ENCODE measurements at places on chromosomes 12 and 14. TPM values are rescaled to one million over a fixed set of nuclear protein-coding genes. Genes with fewer than 3 reads are reported as not detected.

DNA sequence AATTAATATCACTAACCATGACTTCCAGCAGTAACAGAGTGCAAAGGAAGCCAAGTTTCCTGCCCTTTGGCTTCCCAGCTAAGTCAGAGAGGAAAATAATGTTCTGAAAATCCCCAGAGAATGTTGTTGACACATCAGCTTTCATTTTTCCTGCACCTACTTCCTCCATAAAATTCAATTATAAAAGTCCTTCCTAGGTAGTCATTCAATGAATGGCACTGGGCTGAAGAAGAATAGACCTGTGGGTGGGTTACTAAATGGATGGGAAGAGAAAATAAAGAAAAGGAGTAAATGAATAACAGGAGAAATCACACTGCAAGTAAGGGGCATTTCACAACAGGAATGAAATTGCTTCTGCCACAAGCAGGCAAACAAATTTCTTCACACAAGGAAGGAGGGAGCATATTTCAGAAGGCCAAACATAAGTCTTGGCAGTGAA, 73.2 kb upstream of the MDM1 start:
- DNase-seq, result no peak

The ANO2 gene
- 0.78 TPM for total RNA-seq

DNA sequence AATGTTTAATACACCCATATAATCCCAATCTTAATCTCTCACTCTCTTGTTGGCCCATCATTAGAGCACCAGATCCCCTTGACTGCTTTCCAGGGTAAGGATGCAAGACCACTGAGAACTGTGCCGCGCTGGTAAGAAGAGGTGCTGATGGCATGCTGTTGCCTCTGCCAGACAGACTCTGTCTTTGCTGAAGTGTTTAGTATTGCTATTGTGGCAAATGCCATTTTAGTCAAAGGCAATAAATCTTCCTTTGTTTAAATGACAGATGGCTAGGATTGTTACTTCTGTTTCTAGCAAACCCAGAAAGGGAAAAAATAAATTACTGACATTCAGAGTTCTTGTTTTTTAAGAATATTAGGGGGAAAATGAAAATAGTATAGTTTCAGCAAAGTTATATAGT, 152.3 kb downstream of the MON2 start:
- DNase-seq, result no peak

The GSC gene
- 3.6 TPM for total RNA-seq

GRCh38 chr12:130322263-130322662, 15.4 kb upstream of the PIWIL1 start:
- DNase-seq, result no peak

DNA sequence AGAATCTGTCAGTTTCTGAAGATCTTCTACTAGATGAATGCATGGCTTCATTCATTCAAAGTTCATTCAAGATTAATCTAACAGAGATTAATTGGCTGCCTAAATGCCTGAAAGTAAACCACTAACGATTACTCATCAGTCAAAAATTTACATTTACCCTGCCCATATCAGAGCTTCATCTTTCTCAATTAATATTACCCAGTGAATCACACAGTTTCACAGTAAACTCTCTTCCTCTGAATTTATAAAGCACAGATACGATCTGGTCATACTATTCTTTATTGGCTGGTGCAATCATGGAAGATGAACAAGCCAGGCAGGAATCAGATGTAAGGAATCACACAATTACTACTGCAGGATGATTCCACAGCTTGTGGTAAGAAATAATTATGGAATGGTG, 377.7 kb downstream of the SLC16A7 start:
- no peak for DNase-seq

- no peak for DNase-seq
Measured at GRCh38 chr14:99497341-99497740, 16.1 kb downstream of the CCNK start.

DNA sequence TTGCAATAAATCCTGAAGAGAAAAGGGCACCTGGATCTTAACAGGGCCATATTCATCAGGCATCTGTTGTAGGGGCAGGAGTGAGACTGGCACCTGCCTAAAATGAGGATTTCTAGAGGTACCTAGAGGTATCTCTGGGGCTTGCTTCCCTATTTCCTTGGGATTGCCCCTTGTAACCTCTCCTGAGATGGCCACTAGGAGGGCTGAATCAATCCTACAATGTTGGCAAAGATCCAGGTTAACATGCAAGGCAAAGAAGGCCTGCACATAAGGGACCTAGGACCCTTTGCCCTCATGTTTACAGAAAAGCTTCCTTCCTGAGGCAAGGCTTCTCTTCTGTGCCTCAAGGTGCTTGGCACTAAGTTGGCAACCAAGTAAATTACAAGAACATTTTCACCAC, 25.8 kb upstream of the CLEC4E start:
- no peak for DNase-seq

- no peak for DNase-seq
Measured at GRCh38 chr12:118851891-118852290, 129.4 kb upstream of the SRRM4 start.

DNA sequence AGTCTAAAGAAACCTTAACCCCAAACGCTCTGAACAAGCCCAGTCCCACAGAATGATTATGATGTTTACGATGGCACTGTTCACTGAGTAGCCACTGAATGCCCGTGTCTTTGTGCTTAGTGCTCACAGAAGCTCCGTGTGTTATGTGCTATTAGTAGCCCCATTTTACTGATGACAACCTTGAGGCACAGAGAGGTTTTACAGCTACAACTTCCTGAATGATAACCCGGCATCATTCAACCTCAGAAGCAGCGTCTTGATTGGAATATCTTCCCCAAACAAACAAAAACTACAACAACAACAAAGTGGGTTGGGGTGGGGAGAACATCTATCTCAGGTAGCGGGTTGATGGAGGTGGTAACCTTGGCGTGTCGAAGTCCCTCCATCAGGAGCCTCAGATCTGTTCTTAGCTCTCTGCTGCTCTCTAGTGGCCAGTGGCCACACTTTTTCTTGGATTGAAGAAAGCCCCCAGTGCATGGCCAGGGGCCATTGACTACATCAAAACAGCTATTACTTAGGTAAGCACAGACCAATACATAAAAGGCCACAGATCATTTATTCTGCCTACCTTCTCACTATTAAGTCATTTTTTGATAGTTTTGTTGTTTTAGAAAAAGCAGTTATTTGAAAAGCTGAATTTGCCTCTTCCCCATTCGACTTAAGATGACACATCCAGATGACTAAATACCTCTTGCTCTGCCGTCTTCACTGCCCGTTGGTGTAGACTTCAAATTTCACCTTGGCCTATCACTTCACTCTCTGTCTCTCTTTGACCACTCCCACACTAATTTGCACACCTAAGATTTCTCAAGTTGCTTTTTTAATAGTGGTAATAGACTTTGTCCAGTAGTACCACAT, 376.9 kb downstream of the GALC start:
- DNase-seq, result peak; percentile 55

- no peak for DNase-seq
Measured at GRCh38 chr14:104072586-104072985, 12.9 kb upstream of the ASPG start.

GRCh38 chr14:92040431-92041051, 682 bp upstream of the TRIP11 start:
- DNase-seq, result no peak

DNA sequence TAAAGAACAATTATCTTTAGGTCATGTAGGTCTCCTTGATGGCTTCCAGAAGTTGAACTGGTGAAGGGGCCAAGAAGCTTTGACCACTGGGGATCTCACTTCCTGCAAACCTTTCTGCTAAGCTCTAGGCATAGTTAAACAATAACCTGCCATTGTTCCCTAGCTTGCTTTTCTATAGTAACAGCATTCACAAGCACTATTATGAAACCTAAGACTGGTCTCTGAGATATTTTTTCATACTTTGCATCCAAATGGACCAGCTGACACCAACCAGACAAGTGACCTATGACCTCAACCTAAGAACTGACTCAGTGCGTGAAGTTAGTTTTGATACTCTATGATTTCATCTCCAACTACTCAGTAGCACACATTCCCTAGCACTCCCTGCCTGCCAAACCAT, 129.1 kb downstream of the PTPRB start:
- DNase-seq, result no peak

The FIGNL2 gene
- total RNA-seq, result 1.6 TPM

DNA sequence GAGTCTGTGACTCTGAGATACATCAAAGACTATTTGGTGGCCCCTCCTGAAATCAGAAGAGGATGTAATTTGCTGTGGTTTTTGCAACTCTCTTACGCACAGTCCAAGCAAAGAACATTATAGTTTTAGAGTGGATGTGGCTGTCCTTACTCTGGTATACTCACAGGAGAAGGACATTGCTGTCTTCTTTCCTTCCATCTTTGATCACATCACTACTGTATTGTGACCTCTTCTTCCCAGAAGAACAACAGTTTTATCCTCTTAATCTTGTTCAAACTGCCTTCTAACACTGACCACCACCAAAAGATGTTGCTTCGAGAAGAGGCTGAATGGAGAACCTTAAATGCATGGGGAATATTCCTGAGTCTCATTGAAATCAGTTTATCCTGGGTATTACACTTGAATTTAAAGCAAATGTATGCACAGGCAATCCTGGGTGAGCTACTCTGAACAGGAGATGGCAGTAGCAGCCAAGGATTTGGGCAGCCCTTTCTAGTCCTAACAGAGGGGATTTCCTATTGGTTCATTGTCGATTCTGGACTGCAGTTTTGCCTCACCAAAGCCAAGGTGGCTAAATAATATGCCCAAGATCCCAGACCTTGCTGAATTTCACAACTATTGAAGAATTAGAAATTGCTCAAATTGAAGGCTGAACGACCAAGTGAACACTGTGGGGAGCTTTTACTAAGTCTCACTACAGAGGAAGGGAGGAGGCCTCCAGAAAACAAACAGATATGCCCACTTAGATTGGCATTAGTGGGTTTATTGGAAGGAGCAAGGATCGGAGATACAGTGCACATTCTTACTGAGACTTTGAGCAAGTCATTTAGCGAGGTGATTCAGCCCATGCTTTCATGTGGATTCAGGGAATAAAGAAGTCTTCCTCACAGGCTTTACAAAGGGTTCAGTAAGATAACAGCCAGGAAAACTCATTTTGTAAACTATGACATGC, 282.8 kb downstream of the PAWR start:
- peak; percentile 53 for DNase-seq

DNA sequence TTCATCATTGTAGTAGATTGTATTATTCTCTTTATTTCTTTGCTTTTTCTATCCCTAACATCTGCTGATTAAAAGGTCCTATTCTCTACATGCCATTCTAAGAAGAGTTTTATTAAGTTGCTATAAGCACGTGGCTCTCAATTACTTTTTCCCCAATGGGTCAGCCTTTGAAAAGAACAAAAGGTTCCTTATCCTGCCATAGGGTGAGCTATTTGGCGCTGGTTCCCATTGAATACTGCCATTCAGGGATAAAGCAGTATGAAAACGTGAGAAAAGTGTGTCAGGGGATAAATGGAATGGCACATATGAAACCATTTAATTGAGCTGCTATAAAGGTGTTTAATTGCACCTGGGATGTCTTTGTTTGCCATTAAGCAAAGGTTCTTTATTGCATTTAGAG, 80.9 kb downstream of the SYNE2 start:
- no peak for DNase-seq

The TMEM229B gene
- total RNA-seq, result 34.7 TPM

The MMP19 gene
- total RNA-seq, result 2.3 TPM

DNA sequence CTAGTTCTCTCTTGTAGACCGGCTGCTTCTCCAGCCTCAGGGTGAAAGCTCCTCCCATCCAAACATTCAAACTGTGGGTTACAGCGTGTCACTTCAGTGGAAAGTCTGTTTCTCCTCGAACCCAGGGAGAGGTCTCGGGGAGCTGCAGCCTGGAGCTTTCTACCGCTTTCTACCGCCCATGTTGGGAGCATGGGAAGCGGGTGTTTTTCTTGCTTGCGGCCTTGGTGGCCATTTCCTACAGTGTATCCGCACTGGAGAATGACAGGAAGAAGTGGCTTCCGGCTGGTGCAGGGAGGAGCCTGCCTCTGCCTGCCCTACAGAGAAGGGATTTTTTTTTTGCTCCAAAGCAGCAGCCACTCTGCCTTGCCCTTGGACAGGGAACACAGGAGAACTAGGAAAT, 21.2 kb downstream of the ZFP36L1 start:
- no peak for DNase-seq

- DNase-seq, result no peak
Measured at GRCh38 chr14:76651410-76652055, 109.7 kb upstream of the VASH1 start.

GRCh38 chr14:24395609-24396582, 2.9 kb upstream of the NYNRIN start:
- peak; percentile 46 for DNase-seq

Measured in thyroid gland (tissue), 4 donors.